ENCODE measurements at places on chromosomes 5 and 9. TPM values are rescaled to one million over a fixed set of nuclear protein-coding genes. Genes with fewer than 3 reads are reported as not detected.

GRCh38 chr5:160269017-160269416, 39.7 kb downstream of the FABP6 start:
- DNase-seq: no peak

DNA sequence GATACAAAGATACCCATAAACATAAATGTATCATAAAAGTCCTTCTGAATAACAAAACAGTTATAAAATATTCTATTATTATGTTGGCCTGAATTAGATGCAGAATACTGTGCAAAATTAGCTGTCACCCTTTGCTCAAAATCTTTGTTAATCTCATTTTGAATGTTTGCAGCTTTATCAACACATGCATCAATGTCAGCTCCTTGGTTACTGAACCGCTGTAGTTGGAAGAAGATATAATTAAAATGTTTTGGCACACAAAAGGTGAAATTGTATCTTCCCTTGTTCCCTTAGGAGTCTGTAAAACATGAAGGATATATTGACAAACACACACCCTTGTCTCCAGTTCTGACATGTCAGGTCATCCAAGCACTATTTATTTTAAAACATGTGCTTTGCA, 146.3 kb upstream of the POU5F2 start:
- no peak for DNase-seq

LHX2 gene
- not detected for total RNA-seq

PCDHB12 gene
- total RNA-seq: 2.5 TPM

DNA sequence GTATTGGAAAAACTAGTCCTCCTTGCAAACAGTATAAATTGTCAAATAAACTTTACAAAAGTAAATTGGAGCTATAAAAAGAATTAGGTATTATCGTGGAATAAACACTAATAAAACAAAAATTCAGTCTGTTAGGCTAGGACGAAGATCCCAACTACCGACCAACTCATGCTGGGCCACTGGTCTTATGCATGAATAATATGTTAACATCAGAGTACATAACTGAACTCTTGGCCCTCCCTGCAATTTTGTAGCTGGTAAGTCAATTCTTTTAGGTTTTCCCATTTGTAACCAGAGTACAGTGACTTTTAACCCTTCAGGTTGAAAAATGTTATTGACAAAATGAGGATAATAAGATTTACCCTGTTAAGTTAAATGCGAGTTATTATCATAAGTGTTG, 428.7 kb downstream of the BNC2 start:
- no peak for DNase-seq

DNA sequence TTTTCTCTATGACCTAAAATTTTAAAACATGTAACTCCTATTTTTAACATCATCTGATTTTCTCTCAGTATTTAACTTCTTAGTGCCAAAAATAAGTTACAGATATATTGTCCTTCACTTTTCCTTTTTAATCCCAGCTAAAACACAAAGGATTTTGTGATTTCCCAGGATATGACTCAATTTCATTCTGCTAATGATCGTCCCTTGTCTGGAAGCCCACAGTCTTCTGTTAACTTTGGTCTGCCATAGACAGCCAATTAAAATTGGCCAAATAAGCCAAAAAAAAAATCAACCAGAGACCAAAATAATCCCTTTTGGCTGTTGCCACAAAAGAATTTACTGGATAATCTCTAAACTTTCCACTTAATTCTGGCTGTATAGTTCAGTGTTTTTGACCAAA, 124.5 kb upstream of the FST start:
- no peak for DNase-seq

GRIA1 gene
- not detected for total RNA-seq

WHRN gene
- total RNA-seq: 9.1 TPM

DNA sequence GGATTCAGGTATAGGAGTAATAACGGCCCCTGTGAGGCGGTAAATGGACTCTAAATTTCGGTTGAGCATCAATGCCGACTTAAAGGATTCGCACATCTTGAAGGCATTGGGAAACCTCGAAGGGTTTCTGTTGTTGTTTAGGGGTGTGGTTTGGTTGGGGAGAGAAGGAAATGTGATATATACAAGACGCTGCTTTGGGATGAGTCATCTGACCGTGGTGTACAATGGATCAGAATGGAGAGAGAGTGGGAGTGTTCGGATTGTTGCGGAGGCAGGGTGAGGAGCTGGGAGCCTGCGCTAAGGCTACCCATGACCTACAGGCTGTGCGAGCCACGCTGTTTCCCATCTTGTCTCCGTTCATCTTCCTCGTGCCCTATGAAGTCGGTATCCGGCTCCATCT, 60.4 kb upstream of the ERCC6L2 start:
- DNase-seq: no peak

DNA sequence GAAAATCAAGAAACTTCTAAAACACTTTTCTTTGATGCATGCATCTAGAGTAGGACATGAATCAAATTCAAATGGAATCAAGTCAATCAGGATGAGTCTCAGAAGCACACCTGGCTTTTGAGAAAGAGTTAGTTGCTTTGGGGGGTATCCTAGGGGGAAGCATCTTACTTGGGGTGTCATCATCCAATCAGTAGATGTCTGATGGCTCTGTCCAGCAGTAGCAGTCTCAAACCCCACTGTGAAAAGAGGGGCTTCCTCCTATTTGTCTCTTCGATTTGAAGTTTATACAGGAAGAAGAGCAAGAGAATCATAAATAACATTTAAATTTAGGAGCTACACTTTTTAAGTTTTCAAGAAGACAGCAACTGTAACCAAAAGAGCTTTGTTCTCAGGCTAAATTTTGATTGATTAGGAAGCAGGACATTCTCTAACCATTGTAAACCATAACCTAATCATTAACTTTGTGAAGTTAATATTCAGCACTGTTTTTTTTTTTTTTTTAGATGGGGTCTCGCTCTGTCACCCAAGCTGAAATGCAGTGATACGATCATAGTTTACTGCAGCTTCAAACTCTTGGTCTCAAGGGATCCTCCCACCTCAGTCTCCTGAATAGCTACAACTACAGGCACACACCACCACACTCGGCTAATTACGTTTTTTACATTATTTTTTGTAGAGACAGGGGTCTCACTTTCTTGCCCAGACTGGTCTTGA, 614.7 kb downstream of the CSNK1G3 start:
- DNase-seq: no peak

- no peak for DNase-seq
Observed at GRCh38 chr5:58072300-58072965, 387.5 kb downstream of the PLK2 start.

LCN9 gene
- not detected for total RNA-seq

- no peak for DNase-seq
Observed at GRCh38 chr5:143758750-143759149, 53.2 kb upstream of the HMHB1 start.

GRCh38 chr5:172716796-172717313, 54.1 kb downstream of the DUSP1 start:
- DNase-seq: no peak

IL9 gene
- total RNA-seq: not detected

DNA sequence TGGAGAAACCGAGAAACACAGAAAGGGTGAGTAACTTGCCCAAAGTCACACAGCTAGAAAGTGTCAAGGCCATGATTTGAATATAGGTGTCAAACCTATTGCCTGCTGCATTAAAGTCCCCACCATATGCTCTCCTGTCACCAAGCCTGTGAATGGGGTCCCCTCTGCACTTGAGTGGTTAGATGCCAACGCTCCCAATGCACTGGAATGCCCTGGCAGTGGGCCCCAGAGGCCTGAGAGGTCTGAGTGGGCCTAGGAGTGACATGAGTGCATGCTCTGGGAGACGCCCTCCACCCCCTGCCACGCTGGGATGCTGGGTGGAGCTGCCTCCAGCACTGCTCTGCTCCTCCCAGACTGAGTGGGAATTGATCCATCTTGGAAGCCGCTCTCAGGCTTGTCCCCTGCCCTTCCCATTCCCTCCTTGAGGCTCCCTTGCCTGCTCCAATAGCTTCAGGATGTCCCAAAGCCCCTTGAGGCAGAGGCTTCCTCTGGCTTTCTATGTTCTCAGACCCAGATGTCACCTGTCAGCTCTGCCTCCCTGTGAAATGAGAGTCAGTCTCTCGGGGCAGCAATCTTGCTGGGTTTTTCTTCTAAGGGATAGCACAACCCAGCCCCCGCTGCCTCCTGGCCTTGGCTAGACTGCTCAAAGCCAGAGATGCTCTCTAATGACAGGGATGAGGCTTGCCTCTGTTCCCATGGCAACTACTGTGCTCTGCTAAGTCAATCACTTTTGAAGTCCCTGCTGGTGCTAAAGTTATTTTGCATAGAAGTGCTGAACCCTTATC, 6.6 kb upstream of the ARSI start:
- no peak for DNase-seq

SPARC gene
- 273 TPM for total RNA-seq

GRCh38 chr5:7871653-7872052, 2.7 kb downstream of the MTRR start:
- DNase-seq: no peak

PCDHGC5 gene
- 3.4 TPM for total RNA-seq

DNA sequence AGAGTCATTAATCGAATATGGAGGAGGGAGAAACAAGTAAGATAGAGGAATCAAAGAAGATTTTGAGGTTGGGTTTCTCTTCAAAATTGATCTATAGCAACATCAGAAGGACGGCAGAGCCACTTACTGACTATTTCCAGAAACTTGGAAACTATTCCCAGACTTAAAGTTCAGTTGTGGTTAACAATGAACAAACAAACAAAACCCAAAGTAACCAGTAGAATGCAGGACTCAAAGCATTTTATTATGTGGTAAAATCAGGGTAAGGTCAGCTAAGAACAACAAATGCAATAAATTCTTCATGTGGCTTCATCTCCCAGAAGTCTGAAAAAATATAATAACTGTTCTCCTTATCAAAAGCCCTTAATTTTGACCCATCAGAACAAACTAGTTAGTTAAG, 54.9 kb upstream of the OSMR start:
- DNase-seq: no peak

DNA sequence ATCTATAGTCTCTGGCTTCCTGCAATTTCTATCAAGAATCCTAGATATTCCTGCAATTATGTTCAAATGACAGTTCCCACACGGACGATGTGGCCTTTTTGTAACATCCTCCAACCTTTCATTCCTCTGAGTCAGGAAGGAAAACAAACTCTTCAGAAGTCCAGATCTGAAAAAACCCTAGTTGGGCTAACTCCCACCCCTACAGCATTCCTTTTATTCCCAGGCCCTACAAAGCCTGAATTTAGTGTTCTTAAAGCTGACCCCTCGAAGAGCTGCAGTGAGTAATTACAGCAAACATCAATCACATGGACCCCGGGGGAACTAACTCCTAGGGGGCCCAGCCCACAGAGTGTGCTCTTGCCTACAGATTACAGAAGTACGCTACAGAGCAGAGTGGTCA, 99.7 kb downstream of the SERINC5 start:
- no peak for DNase-seq

- DNase-seq: no peak
Observed at GRCh38 chr5:143819716-143820115, 7.8 kb downstream of the HMHB1 start.

DNA sequence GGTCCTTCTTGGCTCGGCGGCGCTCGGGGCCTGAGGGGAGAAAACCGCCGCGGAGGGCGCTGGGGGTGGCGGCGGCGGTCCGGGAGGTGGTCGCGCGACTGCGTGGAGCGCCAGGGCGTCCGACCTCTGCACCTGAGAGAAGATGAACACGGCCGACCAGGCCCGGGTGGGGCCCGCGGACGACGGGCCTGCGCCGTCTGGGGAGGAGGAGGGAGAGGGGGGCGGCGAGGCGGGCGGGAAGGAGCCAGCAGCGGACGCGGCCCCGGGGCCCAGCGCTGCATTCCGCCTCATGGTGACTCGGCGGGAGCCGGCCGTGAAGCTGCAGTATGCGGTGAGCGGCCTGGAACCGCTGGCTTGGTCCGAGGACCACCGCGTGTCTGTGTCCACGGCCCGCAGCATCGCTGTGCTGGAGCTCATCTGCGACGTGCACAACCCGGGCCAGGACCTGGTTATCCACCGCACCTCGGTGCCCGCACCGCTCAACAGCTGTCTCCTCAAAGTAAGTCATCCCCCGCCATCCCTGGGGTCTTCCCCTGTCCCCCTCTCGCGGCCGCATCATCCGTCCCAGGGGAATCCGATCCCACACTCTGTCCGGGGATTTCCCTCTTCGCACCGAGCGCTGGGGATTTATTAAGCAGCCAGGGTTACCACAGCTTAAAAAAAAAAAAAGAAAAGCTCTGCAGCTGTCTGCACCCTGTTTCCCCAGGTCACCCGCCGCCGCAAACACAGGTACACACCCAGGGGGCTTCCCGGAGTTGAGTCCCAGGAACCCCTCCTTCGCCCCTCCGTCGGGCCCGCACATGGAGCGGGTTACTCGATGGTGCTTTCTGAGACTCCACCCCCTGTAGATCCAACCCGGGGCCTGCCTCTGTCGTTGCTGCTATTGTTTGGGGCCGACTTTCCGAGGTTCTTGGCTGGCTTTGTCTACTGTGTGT, at the start of gene GTF3C4:
TSS of gene GTF3C4 (plus strand) at position 8 of the 935 bp plus-strand sequence. CDS start at position 143, 135 bp downstream.
- no peak for DNase-seq

DNA sequence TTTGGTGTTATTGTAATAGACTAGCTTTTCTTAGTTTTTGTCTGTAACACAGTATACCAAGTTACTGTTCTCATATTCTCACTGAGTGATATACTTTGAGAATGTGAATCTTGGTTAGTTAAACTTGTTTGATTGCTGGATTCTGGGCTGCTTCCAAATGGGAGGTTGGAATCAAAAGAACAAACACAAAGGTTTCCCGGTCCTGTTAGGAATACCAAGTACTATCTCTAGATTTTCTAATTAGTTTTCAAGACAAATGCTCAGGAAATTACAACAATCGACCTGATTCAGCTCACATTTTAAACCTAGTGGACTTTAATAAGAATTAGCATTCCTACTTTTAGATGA, 244.3 kb downstream of the CSNK1G3 start:
- DNase-seq: no peak

- DNase-seq: no peak
Observed at GRCh38 chr5:74948031-74948546, 81.9 kb upstream of the FAM169A start.

- no peak for DNase-seq
Observed at GRCh38 chr5:59319250-59319649, 574.3 kb downstream of the PDE4D start.

DNA sequence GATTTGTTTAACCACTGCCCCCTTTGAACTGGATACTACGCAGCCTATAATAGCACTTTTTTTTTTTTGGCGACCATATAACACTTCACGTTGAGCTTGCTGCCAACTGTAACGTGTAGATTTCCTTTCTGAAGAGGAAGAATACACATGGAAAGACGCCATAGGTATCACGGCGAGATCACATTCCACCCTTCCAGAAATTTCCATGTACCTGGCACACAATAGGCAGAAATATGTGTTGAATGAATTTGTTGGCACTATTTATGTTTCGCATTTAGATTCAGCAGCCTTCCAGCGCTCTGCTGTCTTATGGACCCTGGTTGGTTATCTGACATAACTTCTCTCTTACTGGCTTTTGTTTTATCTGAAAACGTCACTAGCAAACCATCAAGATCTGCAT, 250.3 kb downstream of the SLIT3 start:
- DNase-seq: no peak
